ENCODE measurements at places on chromosomes 7 and 10. TPM values are rescaled to one million over a fixed set of nuclear protein-coding genes. Genes with fewer than 3 reads are reported as not detected.

Gene INHBA
- not detected for total RNA-seq

Gene COPG2
- total RNA-seq: 14.1 TPM

Gene UCN3
- total RNA-seq: not detected

Gene MMP21
- not detected for total RNA-seq

Gene SEM1
- total RNA-seq: 41.5 TPM

Gene ABCC2
- total RNA-seq: 0.97 TPM

Gene DGKI
- not detected for total RNA-seq
